ENCODE measurements at places on chromosomes 12 and 14.

- DNase-seq: no peak
Observed at GRCh38 chr12:21827083-21827482, 52.6 kb upstream of the KCNJ8 start.

GRCh38 chr12:128387811-128388422 lies 120.9 kb downstream of the TMEM132C start:
- DNase-seq: no peak

- DNase-seq: no peak
Observed at GRCh38 chr12:55974308-55974730, 441 bp downstream of the RAB5B start.

DNA sequence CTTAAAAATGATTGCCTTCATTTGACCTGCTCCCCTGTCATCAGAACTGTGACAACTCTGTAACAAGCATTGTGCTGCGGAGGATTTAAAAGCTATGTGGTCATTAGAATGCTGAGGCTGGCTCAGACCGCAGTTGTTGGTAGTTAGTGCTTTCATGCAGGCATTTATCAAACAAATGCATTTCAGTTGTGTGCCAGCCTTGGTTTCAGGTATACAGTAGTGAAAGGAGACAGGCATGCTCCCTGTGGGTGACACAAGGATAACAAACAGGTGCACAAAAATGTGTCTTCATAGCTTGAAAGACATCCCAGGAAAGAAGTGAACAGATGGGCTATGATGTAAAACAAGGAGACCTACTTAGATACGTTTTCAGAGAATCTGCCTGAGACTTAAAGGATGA lies 60.6 kb downstream of the MARK3 start:
- no peak for DNase-seq

DNA sequence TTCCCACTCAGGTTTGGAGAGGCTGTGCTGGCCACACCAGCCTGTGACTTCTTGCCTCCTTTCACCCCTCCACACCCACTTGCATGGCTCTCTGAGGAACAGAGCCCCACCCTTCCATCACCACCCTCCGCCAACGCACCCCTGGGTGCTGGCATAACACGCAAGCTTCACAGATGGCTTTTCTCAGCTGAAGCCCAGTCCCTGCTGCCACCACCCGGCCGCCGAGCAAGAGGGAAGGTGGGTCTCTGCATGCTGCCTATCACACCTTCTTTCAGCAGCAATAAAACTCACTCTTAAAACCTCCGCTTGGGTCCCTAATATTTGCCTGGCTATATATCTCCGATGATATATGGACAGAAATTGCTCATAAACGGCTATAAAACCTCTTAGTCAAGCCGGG lies 41.6 kb downstream of the SMUG1 start:
- no peak for DNase-seq

DNA sequence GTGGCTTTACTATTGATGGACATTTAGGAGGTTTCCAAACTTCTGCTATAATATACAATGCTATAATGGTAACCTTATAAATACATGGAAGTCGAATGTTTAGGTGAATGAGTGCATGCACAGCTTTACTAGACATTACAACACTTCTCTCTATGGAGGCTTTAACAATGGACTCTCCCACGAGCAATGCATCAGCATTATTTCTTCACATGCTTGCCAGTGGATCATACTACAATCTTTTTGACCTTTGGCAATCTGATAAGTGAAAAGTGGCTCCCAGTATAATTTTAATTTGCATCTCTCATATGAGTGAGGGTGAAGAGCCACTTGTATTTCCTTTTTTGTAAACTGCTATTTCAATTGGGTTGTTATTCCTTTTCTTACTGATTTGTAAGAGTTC lies 18.2 kb downstream of the RDH12 start:
- no peak for DNase-seq
